ENCODE measurements at places on chromosomes 11 and 22.

DNA sequence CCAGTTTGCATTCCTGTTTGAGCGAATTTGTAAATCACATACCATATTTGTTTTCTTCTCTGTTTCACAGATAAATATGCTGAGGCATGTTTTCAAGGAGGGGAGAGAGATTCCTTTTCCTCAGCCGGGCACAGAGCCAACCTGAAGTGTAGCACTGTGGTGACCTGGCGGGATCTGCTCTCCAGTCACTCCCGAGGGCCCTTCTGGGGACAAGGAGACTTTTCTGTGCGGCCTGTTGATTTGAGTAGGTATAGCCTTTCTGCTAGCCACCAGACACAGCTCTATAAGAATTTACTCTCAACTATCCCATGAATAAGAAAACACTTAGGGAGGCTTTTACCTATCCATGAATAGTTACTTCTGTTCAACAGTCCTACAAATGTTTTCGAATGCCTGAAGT is 63.5 kb upstream of the FDX1 start:
- no peak for DNase-seq

- DNase-seq = no peak
These were observed 109.8 kb downstream of the WNT11 start for GRCh38 chr11:76096552-76096951.

- DNase-seq = no peak
These were observed 1348.2 kb upstream of the RAG2 start for GRCh38 chr11:37946155-37946766.

- DNase-seq = no peak
These were observed 76.1 kb upstream of the RTL6 start for GRCh38 chr22:44574057-44574639.

DNA sequence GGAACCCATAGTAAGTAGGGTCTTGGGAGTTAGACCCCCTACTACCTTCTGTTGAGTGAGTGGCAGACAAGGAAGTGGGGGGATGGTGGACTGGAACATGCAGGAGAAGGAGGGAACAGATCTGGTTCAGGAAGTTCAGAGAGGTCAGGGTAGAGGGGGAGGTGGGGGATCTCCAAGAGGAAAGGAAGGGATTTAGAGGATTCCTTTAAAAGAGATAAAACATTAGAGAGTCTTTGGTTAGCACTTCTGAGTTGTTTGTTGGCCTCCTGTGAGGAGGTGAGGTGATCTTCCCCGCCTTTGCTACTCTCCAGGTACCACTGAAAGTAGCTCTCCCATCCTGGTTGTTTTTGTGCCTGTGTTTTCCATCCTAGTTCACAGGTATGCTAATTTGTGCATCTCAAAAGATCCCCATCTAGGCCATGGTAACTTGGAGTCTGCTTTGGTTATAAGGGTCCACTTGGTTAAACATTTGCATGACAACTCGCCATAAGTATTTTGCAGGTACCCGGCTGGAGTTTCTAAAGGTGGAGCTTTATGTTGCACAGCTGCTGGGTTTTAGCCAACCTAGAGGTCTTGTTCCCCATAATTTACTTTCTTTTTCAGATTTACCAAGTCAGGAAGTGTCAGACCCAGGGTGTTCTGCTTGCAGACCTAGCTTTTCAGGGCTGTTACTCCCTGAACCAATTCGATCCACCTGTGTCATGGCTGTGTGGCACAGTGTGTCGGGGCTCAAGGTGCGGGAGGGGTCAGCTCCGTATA is 79.3 kb upstream of the SORL1 start:
- DNase-seq = no peak

DNA sequence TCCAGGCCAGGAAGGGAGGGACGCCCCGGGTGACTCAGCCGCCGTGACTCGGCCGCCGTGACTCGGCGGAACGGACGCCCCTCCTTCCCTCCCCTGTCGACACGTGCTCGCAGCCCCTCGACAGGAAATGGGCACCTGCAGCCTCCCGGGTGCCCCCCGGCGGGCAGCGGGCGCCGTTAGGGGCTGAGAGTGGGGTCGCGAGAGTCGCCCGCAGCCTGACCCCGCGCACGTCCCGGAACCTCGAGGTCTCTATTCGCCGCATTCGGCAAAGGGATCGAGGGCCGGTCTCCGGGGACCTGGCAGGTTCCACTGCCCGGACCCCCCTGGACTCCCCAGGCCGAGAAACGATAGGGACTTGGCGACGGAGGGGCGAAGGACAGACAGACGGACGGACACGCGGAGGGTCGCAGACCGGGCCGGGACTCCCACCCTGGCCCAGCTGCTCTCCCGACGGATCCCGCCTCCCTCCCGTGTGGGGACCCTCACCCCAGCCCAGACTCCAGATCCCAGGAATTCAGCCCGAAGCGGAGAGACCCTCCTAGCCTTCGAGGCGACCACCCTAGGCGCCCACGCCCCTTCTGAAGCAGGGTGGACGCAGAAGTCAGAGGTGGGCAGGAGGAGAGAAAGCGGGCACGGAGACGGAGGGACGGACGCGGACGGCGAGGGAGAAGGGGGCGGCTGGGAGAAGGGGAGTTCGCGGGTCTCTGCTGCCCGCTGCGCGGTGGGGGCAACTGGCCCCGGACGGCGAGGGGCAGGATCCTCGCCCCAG is 648 bp downstream of the FOSL1 start:
- no peak for DNase-seq

- DNase-seq = no peak
These were observed 54.4 kb downstream of the RRAS2 start for GRCh38 chr11:14304601-14305000.

DNA sequence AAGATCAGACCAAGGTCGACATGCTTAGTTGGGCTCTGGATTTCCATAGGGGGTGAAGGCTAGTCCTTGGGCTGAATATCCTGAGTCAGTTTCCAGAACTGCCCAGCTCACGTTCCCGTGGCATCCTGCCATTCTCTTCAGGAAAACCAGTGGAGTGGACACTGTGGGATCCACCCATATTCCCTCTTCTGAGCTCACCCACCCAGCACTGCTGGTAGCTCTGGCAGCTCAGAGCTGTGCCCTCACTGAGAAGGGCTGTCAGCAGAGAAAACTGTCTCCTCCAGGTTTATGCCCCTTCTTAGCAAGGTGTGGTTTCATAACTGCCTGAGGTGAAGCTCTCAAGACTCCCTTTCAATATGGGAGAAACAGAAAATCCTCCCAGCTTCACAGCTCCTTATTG is 111.7 kb downstream of the GGTLC2 start:
- no peak for DNase-seq

- no peak for DNase-seq
These were observed 133.2 kb downstream of the ADAMTS15 start for GRCh38 chr11:130581646-130582045.

GRCh38 chr11:113261709-113262475 is 52.5 kb upstream of the TTC12 start:
- no peak for DNase-seq

- DNase-seq = no peak
These were observed 3.0 kb downstream of the CDKN1C start for GRCh38 chr11:2882396-2883110.

GRCh38 chr11:115080923-115081680 is 402.8 kb downstream of the NXPE2 start:
- no peak for DNase-seq

DNA sequence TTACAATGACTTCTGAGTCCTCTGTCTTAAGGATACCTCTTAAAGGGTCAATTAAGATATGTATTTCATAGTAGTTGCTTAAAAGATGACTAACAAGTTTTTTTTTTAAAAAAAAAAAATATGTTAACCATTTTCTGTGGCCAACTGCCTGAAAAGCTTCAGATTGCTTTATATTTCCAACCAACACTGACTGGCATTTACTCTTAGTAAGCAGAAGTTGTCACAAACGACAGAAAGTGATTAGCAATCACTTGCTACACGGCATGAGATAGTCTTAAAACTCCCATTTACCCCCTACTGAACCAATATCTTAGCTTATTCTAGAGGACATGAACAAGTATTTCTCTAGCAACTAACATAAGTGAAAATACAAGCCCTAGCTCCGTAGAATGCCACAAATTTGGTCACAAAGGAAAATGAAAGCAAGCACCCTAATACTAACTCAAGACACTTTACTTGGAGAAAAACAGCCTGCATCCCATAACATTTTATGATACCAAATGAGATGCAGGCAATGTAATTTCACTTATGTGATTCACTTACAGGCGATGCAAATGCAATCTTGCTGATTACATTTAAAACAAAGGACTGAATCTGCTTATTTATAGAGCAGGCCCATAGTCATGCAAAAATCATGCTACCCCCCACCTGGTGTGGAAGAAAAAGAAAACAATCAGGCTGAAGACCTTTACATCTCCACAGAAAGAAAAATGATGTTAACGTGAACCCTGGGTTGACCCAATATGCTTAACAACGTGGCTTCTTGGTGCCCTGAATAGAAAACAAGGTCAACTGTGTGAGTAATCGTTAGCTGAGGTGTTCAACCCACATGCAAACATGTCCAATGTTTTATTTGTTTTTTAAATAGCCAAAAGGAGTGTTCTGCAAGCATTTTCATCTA is 25.7 kb downstream of the MPPED2 start:
- no peak for DNase-seq

DNA sequence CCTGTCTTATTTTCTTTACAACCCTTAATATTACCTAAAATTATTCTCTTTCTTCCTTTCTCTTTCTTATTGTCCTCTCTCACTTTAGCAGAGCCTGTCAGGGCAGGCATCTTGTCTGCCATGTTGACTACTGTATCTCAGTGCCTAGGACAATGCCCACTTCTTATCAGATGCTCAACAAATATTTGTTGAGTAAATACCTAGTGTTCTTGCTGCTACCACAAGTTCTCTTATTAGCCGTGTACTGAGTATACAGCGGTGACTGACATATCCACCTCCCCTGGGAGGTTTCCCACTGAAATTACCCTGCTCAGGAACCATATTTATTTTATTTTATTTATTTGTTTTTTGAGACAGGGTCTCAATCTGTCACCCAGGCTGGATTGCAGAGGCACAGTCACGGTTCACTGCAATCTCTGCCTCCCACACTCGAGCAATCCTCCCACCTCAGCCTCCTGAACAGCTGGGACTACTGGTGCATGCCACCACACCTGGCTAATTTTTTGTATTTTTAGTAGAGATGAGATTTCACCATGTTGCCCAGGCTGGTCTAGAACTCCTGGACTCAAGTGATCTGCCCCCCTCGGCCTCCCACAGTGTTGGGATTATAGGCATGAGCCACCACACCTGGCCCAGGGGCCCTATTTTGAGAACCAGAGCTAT is 6.7 kb downstream of the HPX start:
- no peak for DNase-seq

GRCh38 chr22:26941896-26942636 is 284.7 kb downstream of the MIAT start:
- DNase-seq = no peak

DNA sequence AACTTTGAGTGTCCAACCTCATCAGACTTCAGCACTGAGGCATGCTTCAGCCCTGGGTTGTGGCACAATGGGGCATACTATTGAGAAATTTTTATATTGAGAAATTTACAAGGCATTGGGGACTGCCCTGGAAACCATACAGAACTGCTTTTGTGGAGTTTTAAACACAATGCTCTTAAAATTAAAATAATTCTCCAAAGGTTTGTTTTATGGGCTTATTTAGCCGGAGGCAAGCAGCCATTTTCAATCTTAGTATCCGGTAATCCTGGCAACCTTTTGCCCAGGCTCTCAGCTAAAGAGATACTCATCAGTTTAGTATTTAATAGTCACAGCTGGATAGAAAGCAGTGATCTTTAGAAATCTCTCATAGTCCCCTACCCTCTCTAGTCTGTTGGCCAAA is 3.1 kb upstream of the EXPH5 start:
- no peak for DNase-seq

- DNase-seq = no peak
These were observed 82.8 kb downstream of the CABIN1 start for GRCh38 chr22:24093855-24094254.

- no peak for DNase-seq
These were observed 11.7 kb upstream of the SORL1-AS1 start for GRCh38 chr11:121464352-121464946.

- DNase-seq = no peak
These were observed 15.8 kb downstream of the APOL2 start for GRCh38 chr22:36223504-36223903.

- DNase-seq = no peak
These were observed 687 bp downstream of the ZNF202 start for GRCh38 chr11:123740787-123741158.

DNA sequence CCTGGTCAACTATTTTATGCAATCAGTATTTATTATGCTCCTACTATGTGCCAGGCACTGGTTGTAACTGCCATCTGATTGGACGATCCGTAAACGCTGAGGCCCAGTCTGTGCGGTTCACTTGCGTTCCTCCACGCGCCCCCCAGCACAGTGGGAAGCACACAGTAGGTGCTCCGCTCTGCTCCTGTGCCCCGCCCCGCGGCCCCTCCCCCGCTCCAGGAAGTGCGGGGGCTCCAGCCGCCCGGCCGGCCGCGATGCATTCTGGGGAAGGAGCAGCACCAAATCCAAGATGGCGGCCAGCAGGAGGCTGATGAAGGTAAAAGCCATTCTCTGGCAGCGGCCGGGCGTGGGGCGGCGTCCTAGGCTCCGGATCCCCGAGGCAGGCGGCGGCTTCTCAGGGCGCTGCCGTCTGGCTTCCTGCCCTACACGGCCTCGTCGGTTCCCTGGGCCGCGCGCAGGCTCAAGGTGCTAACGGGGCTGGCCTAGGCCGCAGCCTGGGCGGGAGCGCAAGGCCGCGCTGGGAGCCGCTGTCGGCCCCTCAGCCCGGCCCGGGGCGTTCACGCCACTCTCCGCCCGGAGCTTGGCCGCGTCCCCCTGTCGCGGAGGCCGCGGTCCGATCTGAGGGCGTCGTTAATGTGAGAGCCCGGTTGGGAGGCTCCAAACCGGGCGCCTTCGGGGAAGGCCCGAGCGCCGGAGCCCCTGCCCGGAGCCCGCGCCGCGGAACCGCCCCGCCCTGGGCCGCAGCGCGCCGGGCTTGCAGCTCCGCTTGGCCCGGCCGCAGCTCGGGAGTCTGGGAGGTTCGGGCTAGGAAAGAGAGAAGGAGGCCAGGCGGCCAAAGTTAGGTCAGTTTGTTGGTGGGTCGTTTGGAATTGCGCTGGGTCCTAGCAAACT is at the start of gene UBE2L3:
UBE2L3 (plus strand) TSS at position 259 of the 891 bp plus-strand sequence; CDS start at position 290, 31 bp downstream.
- peak; percentile 71 for DNase-seq

- DNase-seq = no peak
These were observed 10.0 kb upstream of the SCGB1D1 start for GRCh38 chr11:62179995-62180394.

DNA sequence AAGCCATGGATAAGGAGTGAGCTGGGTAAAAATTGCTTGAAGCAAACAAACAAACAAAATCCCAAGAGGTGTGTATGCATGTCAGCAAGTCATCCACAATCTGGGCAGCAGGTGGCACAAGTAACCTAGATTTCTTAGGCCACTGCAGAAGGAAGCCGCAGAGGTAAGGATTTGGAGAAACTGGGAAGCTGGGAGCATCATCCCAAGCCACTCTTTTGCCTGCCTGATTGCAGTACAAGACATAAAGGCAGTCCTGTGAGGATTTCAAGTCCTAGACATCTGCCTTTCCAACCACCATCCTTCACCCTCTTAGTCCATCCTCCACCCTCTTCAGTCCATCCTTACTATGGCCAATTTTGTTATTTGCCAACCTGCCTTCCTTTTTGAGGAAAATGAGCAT is 67.2 kb upstream of the BMAL1 start:
- DNase-seq = peak; percentile 67
